NCI-H524 treated with DMSO at 0.1 percent for 48 hours (cell line): ENCODE measurements at places on chromosomes 12 and 14.

- no peak for DNase-seq
Observed at GRCh38 chr12:129084875-129085826, 231.9 kb downstream of the GLT1D1 start.

- DNase-seq = peak; percentile 55
Observed at GRCh38 chr14:56555921-56556570, 23.6 kb upstream of the TMEM260 start.

DNA sequence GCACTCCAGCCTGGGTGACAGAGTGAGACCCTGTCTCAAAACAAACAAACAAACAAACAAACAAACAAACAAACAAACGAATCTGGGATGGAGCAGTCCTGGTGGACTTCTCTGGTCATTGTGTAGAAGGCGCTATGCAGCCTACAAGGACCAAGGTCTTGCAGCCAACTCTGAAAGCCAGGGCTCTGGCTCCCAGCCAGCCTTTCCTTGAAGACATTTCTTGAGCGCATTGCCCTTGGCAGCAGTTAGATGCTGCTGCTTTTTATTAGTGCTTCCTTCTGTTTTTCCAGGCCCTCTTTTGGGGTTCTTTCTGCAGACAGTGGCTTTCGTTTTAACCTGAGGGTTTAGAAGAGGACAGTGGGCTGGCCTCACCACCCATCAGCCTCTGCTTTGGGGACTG lies 20.2 kb downstream of the CCDC177 start:
- no peak for DNase-seq

- no peak for DNase-seq
Observed at GRCh38 chr12:50003595-50003994, 21.7 kb downstream of the RACGAP1 start.

DNA sequence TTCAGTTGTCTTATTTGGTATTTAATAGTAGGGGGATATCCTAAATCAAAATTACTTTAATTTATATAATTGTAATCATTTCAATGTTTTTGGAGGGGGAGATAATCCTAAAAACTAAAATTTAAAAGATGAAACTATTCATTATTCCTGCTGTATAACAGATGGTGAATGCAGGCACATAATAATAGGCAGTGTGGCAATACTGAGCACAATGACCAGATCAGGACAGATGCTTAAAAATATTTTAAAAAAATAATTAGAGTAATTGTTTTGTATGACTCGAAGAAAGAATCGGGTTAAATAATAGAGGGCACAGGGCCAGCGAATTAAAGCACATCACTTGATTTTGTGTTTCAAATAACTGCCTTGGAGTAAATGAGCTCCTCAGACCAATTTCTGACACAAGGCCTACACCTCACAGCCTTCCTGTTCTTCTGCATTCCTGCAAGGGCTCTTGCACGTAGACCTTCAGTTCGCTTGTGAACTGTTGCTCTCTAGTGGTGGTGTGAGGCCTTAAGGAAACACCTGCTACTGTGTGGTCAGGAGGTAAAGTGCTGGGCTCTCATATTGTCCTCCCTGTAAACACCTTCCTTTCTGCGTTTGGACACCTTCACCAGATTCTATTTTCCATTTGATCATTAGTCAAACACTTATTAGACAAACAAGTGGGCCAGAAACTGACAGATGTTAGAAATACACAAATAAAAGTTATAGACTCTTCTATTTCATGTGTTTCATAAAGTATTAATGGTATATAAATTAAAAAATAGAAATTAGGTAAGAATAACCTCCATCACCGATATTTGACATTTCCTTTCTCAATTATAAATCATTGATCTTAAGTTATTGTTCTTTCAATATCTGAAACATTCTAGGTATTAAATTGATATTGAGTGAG lies 29.3 kb upstream of the KLRF1 start:
- DNase-seq = no peak
